ENCODE measurements at places on chromosomes 3 and 15. TPM values are rescaled to one million over a fixed set of nuclear protein-coding genes. Genes with fewer than 3 reads are reported as not detected.

Gene CPLX3
- not detected for polyA plus RNA-seq

Gene RHCG
- 2.6 TPM for polyA plus RNA-seq

Gene RBP2
- 0.48 TPM for polyA plus RNA-seq

Gene CCDC14
- 132 TPM for polyA plus RNA-seq

Gene GOLGA6L7
- polyA plus RNA-seq = 0.66 TPM

Gene LRRIQ4
- polyA plus RNA-seq = 0.10 TPM

Gene CDHR4
- polyA plus RNA-seq = 0.12 TPM

Gene TIMMDC1
- polyA plus RNA-seq = 119 TPM

Gene SLC26A6
- polyA plus RNA-seq = 30.2 TPM

Gene SLC24A5
- 0.49 TPM for polyA plus RNA-seq

Gene AADACL2
- polyA plus RNA-seq = not detected

Gene LTK
- 3.4 TPM for polyA plus RNA-seq

Gene BNC1
- 0.23 TPM for polyA plus RNA-seq
